ENCODE measurements at places on chromosomes 1 and 21.

- no peak for DNase-seq
Measured at GRCh38 chr1:47646676-47647075, 208.8 kb downstream of the FOXD2 start.

- DNase-seq: no peak
Measured at GRCh38 chr1:7335224-7335879, 435.7 kb upstream of the VAMP3 start.

- no peak for DNase-seq
Measured at GRCh38 chr1:158819461-158820443, 11.4 kb upstream of the MNDA start.

GRCh38 chr21:14977814-14978213 is 87.0 kb downstream of the NRIP1 start:
- no peak for DNase-seq

GRCh38 chr1:112808861-112809684 is 93.9 kb upstream of the PPM1J start:
- peak; percentile 9 for DNase-seq

DNA sequence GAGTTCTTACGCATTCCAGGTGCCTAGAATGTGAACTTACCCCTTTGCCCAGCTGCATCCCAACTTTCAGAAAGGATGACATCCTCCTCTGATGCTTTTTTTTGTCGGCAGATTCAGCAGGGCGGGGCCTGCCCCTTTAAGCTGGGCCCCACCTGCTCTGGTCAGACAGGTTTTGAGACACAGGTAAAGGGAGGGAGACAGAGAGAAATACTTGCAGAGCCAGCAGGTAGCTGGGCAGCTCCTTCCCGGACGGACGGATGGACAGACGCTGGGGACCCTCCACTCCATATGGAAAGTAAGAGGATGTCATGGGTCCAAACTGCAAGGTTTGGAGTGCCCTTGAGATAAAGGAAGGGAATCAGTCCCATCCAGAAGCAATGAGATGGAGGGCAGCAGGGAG is at the start of gene TMEM79:
TSS of gene TMEM79 (plus strand) at position 214 of the 400 bp plus-strand sequence. CDS start 902 bp downstream, outside the sequence.
- DNase-seq: no peak

- DNase-seq: no peak
Measured at GRCh38 chr1:89620664-89621063, 12.3 kb upstream of the LRRC8C start.

DNA sequence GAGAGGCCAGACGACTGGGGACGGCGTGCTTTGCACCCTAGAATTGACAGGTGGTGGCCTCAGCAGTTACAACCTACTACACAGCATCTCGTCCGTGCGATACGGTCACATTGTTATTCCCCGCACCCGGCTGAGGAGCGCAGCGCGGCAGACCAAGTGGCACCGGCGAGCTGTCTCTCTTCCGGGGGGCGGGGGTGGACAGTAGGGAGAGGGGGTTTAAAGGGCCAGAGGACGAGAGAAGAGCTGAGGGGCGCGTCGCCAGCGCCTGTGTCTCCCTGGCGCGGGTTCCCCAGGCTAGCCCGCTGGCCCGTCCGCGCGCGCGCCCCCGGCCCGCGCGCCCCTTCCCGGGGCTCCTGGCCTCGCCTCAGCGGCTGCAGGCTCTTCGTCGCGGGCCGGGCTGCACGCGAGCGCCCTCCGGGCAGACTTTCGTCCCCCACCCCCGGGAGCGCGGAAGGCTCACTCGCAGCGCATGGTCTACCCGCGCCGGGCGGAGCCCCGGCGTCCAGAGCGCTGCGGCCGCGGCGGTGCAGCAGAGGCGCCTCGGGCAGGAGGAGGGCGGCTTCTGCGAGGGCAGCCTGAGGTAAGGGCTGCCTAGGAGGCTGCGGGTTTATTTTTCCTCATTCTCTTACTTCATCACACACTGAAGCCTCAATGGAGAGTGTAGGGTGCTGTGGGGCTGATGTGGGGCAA is at the start of gene PDE4B:
TSS of gene PDE4B (plus strand) at position 227 of the 690 bp plus-strand sequence.
- DNase-seq: no peak

- no peak for DNase-seq
Measured at GRCh38 chr1:29851691-29852090, 615.4 kb downstream of the PTPRU start.

DNA sequence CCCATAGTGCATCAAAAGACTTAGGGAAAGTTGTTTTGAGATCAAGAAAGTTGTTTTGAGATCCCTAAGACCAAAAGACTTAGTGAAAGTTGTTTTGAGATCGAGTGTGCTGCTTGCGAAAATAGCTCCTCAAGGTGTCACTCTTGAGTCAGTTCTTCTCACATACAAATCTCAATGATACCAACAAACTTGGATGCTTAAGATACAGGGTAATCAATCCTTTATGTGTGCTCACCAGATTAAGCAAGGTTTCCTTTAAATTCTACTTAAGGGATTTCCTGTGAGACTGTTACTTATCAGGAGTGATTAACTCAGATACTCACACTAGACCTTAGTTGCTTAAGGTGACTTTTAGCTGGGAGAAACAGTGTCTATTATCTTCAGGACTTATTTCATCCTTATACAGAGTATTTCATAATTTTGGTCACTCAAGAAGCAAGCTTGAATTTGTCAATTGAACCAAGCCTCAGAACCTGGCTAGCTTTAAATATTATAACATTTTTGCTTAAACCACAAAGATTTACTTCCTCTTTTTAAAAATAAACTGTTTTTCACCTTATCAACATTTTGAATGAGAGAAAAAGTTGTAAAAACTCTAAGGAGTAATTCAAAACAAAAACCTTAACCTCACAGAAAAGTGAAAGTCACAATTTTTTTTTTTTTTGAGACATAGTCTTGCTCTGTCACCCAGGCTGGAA is 8.0 kb upstream of the RLF start:
- no peak for DNase-seq

DNA sequence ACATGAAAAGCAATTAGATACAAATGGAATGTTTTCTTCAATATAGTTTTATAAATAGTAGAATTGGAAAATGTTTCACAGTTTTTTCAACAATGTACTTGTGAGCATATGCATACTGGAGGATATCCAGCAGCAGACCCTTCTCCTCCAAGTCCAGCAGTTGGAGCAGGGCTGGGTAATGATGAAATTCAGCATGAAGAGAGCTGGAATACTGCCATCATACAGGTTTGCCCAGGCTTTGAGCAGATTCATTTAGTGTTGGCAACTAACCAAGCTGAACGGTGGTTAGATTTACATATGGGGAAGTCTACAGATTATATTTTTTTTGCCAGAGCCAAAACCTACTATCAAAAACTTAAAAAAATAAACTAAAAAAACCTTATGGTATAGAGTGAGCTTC is 38.3 kb downstream of the WDR3 start:
- no peak for DNase-seq

GRCh38 chr1:86811142-86811924 is 102.6 kb downstream of the SELENOF start:
- no peak for DNase-seq

GRCh38 chr1:31815752-31816500 is at the start of gene SPOCD1:
Gene SPOCD1, minus strand, starts transcription at chr1:31816022. Its CDS starts 689 bp downstream, at chr1:31815333.
- DNase-seq: peak; percentile 53

Data from activated CD4-positive, CD25-positive, alpha-beta regulatory T cell (primary cell).